ENCODE measurements at places on chromosomes 1 and 21.

GRCh38 chr1:204319027-204319426 lies 40.7 kb downstream of the PLEKHA6 start:
- DNase-seq: no peak

DNA sequence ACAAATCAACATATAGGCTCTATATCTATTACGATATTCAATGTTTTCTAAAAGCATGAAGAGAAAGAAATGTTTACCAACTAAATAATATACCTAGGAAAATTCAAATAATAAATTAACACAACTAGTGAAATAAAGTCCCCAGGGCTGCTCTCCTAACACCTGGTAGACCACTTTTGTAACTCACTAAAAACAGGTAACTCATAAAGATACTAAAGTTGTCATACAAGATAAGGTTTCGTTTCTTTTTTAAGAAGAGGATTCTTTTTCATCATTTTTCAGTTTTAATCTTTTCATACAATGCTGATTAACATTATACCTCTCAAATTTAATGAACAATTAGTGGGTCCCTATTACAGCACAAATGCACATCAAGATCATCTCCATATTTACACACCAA lies 99.0 kb downstream of the ZZZ3 start:
- DNase-seq: no peak

DNA sequence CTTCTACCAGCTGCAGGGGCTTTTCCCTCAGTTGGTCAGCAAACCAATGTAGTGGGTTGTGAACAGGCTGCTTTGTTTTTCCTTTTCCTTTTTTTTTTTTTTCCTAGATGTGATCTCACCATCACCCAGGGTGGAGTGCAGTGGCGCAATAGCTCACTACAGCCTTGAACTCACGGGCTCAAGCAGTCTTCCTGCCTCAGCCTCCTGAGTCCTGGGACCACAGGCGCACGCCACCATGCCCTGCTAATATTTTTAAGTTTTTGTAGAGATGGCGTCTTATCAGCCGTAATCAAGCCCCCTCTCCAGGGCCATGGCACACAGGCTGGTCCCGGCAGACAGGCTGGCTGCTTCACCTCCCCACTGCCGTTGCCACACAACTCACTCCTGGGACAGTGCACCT lies 3.4 kb upstream of the TRIM11 start:
- DNase-seq: no peak

DNA sequence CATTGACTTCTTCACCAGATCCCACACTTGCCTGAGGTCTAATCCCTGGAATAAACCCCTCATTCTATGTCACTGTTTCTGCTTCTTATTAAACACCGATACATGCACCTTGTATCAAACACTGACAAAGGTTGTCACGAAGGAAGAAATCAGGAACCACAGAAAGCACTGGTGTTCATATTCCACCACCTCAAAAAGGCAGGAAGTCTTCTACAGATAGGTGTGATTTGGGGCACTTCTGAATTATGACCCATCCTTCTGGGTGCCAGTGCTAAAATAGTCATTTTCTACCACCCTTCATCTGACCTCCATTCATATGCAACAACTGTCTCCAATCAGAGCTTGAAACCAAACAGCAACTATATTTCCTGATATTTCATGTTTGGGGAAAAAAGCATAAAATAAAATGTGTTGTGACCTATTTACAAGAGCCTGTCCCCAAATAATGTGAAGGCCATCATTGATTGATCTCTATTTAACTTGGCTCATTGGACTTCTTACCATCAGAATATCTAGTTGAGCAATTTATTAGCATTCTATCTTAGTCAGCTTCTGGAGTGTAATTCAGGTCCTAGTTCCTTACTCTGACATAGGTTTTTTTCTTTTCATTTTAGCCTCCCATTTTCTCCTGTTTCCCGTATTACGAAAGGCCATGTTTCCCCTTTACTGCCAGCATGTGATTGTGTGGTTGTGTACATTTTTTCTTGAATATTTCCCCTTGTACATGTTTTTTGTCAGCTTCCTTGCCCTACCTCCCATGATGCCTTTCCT lies 43.1 kb downstream of the DUSP10 start:
- DNase-seq: no peak

DNA sequence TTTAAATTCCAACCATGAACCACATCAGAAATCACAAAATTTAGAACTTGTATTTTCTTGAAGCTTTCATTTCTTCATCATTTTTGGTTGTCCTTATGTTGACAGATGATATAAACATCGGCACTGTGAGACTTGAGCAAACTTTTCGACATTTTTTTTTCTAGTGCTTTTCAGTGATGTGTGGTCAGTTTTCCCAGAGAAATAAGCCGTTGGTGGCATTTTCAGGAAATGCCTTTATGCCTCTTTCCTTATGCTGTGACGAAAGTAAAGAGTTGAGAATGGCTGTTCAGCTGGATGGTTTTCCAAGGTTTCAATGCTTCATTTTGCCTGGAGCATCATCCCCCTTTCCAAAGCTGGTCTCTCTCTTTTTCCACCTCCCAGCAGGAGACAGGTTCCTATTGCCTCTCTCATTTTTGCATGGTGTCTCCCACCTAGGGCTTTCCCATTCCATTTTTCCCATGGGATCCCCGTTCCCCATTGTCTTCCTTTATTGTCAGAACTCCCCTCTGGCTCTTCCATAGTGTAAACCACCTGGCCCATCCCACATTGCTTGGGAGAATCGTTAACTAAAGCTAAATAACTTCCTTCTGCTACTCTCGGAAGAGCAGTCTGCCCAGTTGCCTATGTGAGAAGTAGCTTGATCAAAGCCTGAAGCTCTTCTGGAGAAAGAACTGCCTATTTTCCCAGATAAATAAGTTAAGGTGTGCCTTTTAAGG lies 61.4 kb upstream of the DYNLT5 start:
- DNase-seq: no peak

DNA sequence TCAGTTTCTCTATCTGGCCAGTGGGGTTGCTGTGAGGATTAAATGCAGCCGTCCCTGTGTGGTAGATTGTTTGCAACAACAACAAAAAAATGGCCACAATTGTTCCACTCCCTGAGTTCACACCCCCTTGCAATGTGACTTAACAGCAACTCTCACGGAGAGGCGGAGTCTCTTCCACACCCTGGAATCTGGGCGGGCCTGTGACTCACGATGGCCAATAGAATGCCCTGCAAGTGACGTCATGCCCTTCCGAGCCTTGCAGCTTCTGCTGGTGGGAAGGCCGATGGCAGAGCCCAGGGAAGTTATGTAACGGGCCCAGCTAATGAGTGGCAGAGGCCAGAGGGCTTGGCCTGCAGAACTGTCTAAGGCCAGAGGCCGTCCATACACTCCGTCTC lies 87.9 kb downstream of the RIPK4 start:
- DNase-seq: no peak

- no peak for DNase-seq
Observed at GRCh38 chr1:1550591-1551432, 10.4 kb upstream of the TMEM240 start.

DNA sequence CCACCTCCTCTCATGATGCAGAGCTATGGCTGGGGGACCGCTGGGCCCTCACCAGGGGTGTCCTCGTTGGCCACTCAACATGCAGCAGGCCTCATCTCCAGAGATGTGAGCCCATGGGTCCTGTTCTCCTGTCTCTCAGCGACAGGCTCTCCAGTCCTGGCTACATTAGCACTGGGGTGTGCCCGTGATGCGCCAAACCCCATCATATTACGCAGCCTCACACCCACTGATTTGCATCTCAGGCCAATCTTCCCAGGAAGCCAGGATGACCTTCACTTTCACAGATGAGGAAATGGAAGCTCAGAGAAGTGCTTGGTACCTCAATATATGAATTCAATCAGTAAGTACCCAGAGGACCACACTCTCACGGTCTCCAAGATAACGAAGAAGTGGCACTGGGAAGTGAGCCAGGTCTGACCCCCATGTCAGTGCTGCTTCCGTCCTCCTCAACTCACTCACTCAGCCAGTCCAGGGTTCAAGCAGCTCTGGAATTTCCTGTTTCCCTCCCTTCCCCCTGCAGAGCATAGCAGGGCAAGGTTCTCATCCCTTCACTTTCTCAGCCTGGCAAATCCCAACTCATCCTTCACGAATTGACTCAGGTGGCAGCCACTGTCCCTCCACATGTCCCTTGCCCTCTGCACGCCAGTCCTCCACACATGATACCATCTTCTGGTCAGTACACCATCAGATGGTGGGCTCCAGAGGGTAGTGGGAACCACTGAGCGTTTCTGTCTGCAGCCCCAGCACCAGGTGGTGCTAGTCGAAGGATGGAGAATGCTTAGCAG lies 28.9 kb upstream of the EVA1B start:
- no peak for DNase-seq

DNA sequence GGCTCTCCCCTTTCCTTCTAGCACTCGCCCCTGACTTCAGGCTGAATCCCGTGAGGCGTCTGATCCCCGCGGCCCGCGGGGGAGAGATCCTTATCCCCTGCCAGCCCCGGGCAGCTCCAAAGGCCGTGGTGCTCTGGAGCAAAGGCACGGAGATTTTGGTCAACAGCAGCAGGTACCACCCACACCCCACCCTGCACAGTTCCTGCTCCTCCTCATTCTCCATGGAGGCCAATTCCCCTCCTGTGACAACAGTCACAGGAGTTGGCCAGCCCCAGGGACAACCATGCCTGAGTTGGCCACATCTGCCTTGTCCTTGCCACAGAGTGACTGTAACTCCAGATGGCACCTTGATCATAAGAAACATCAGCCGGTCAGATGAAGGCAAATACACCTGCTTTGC lies 20.0 kb downstream of the TMEM81 start:
- no peak for DNase-seq

GRCh38 chr1:53025034-53025768 lies 36.8 kb upstream of the PODN start:
- DNase-seq: no peak

- no peak for DNase-seq
Observed at GRCh38 chr1:183391863-183392262, 26.3 kb downstream of the NMNAT2 start.

- DNase-seq: no peak
Observed at GRCh38 chr21:26669215-26669764, 96.2 kb upstream of the CYYR1 start.

DNA sequence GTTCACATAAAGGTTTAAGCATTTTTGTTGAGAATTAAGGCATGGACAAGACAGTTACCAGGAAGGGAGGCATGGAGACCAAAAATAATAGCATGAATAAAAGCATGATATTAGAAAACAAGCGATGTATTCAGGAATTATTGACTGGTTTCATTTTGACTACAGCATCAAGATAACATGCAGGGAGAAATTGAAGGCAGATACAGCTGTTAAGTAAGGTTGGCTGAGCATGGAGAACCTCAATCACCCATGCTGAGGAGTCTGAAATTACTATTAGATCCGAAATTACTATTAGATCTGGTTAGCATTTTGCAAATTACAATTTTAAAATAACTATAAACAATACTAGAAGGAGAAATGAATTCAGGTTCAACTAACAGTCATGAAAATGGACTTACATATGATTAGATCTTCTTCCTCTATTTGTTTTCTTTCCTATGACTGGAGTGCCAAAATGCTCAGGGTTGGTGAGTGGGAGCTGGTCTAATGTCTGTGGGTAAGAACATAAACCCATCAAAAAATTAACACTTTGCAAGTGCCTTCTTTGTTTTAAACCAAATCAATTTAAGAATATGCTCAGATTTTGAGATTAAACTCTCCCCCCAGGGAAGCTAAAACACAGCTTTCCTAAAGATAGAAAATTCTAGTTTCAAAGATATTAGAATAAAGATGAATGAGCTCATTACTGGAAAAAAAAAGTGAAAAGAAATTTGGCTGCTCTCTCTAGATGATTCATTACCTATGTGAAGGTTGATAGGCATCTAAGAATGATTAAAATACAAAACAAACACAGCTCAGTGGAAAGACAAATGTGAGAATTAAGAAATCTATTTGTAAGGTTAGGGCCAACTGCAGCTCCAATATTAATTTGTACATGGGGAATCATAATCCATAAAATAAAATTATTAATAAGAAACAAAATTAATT lies 81.7 kb downstream of the ARID4B start:
- DNase-seq: no peak

DNA sequence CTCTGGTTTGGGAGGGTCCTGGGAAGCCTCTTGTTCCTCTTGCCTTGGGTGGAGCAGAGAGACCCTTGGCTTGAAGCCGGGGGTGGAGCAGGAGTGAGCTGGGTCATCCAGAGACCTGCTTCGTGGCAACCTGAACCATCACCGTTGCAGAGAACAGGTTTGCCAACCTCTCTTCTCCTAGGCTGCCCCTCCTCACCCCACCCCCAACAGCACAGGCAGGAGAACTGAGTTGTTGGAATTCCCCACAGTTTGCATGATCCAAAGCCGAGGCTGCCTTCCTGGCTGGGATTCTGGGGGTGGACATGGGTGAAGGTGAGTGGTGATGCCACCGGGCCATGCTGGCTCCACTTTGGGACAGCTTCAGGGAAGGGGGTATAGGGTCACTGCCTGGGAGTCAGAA lies 2.2 kb downstream of the WNT4 start:
- no peak for DNase-seq

- DNase-seq: no peak
Observed at GRCh38 chr1:18174037-18174436, 66.4 kb downstream of the IGSF21 start.

DNA sequence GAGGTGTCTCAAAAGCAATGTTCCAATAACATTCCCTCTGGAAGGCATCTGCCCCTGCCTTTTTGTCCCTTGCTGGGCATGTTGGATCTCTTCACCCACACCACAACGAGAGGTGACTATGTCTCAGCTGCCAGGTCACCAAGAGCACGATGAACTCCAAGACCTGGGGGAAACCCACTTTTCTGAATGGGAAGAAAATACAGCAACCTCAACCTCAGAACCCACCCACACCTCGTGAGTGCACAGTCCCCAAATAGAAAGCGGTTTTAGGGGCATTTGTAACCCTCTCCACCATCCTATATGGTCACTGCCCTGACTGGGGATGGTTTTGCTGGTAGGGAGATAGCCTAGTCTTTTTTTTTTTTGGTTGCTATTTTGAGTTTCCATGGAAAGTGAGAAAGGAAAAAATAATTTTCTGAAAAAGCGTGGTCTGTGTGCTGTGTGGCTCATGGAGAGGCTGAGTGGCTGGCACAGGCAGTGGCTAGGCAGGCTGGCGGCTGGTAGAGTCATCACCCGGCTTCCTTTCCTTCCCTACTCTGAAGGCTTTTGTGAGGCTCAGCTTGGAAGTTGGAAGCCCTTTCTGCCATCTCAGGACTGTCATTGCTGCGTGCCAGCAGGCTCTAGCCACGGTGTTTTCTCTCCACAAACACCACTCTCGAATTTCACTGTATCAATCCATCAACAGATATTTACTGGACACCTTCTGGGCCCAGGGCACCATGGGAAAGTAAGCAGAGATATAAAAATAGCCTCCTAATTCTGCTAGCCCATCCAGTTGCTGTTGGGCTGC lies 15.8 kb downstream of the TSPAN2 start:
- no peak for DNase-seq

GRCh38 chr1:86195281-86195680 lies 38.7 kb upstream of the COL24A1 start:
- no peak for DNase-seq

DNA sequence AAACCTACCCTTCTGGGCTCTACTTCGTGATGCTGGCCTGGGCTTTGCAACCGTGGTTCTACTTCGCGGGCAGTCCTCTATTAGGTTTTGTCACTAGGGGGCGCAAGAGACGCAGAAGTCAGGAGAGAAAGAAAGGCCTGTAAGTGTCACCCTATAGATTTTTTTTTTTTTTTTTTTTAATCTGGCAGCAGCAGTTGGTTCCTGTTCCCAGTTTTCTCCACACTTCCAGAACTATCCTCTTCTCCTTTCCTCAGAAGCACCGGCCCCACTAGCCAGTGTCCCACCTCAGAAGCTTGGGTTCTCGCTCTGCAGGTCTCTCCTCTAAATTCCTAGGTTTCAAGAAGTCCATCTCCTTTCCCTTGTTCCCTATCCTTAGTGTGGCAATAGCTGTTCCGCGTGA lies 9.1 kb upstream of the LCE2D start:
- peak; percentile 10 for DNase-seq

Data from stimulated activated CD8-positive, alpha-beta memory T cell treated with anti-CD3 and anti-CD28 coated beads, Interleukin-7, amount 100 ng/mL, for 24 hours (primary cell).